ENCODE measurements at places on chromosomes 5 and 9.

DNA sequence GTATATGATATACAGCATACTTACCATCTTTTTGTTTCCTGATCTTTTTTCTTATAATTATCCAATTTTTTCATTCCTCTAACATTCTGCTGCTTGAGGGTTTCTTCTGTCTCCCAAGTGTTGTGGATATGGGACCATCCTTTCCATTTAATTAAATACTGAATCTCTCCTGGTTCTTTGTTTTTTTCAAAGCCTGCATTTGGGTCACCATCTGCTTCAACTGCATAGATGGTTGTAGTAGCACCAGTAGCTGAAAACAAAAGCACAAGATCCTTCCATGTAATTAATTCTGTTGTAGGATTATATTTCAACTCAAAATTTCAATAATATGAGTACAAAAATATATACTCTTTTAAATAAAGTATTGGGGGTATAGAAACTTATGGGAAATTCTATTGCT, 29.4 kb downstream of the CHD1 start:
- DNase-seq: no peak

GRCh38 chr9:98215271-98215670, 22.8 kb upstream of the CORO2A start:
- DNase-seq: no peak

DNA sequence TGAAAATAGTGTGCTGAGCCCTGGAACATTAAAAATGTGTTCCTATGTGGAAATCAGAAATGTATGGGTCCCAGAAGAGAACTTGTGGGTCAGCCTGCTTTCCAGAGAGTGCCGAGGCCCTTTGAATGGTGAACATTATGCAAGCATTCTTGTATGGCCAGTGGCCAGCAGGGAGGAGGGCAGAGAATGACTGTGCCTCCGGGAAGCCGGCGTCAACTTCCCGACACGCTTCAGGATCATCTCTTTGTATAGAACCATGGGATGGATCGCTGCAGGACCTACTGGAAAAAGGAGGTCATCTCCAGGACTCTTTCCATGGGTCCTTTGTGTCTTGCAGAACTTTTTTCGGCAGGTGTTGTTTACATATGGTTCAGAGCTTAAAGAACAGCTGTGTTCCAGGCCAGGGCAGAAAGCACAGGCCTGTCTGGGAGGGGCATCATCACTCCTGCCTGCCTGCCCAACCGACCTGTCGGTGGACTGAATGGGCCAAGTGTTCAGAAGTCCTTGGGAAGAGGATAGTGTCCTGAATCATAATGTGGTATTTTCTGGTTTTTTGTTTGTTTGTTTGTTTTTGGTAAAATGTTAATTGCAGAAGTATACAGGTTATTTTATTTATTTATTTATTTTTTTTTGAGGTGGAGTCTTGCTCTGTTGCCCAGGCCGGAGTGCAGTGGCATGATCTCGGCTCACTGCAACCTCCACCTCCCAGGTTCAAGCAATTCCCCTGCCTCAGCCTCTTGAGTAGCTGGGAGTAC, 9.0 kb downstream of the PRRC2B start:
- DNase-seq: no peak

- DNase-seq: no peak
These were observed 310.5 kb downstream of the PLK2 start for GRCh38 chr5:58149345-58149744.

- no peak for DNase-seq
These were observed 486.7 kb downstream of the EFNA5 start for GRCh38 chr5:107184066-107184465.

- DNase-seq: no peak
These were observed 539.5 kb downstream of the EBF1 start for GRCh38 chr5:158560170-158560569.

DNA sequence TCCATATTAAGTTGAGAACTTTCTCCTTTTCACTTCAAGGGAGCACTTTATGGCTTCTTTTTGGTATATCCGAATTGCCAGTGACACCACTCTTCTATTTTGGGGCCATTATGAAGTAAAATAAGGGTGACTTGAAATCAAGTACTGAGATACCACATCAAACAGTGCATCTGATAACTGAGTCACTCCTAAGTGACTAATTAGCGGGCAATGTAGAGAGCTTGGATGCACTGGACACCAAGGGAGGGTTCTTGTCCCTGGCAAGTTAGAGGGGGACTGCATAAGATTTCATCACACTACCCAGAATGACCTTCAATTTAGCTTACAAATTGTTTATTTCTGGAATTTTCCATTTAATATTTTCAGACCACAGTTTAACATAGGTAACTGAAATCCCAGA, 813.9 kb upstream of the CDH10 start:
- no peak for DNase-seq

GRCh38 chr5:171310212-171310818, 1.3 kb downstream of the TLX3 start:
- DNase-seq: no peak

- DNase-seq: no peak
These were observed 33.1 kb upstream of the AFAP1L1 start for GRCh38 chr5:149238540-149238939.

DNA sequence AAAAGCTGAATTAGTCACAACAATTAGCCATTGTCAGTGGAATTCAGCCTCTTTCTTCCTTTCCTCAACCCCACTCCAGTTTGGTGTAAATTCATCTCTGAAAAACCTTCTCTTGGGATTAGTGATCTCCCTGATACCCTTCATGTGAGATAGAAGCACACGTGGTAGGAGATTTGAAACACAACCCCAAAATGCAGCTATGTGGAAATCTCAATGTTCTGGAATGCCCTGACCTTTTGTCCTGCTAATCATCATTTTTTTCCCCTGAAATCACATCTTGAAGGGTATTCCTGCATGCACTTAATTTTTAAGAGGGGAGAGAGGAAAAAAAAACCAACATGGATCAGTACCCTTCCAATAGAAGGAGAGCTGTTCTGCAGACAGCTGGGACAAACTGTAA, 612.6 kb downstream of the EBF1 start:
- no peak for DNase-seq

DNA sequence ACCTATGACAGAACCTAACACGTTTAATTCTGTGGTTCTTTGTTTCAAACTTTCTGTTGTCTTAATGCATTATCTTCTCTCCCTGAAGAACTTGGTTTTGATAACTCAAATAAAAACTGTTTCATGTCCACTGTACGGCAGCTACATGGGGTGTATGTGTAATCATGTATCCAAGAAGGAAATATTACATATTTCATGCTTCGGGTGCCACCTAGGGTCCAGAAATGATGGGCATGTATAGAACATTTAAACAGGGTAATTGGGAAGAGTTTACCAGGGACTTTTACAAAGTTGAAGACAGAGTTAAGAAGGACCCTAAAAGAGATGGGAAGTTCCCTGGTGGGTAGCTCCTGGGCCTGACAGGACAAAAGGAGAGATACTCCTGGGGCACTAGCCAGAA, 291.3 kb downstream of the FBXL7 start:
- no peak for DNase-seq

DNA sequence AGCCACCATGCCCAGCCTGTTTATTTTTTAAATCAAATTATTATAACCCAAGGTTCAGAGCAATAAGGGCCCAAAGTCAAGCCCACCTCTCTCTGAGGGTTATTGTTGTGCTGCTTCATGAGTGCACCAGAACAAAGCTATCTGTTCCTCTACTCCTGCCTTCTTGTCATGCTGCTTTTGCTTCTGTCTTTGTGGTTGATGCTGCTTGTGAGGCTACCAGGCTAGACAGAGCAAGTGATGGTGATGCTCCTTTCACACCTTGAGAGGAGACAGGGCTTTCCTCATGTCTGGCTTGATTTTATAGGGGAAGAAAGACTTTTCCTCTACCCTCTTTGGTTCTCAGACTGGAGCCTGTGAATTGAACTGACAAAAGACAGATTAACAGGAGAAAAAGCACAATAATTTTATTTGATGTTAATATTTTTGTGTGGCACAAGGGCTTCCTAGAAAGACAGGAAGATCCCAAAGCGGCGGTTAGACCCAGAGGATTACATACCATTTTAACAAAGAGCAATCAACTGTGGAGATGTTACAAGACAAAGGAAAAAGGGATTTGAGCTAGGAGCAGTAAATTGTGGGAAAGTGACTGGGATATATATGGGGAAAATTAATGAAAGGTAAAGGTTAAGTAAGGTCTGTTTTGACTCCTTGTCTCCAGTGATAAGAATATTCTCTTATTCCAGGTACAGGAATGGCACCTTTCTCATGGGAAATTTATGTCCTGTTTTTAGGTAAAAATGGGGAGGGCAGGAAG, 4.4 kb upstream of the CD180 start:
- no peak for DNase-seq

DNA sequence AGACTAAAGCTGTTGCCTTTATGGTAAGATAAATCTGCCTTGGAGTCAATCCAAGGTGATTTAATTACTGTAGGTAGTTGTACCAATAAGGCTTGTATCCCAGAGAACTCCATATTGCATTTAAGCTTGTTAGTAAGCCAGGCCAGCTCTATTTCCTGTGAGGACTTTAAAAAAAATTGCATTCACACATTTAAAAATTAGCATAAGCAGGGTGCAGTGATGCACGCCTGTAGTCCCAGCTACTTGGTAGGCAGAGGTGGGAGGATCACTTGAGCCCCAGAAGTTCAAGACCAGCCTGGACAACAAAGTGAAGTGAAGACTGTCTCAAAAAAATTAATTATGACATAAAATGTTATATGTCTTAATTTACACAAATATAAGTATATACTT, 28.7 kb upstream of the ABL1 start:
- DNase-seq: no peak

DNA sequence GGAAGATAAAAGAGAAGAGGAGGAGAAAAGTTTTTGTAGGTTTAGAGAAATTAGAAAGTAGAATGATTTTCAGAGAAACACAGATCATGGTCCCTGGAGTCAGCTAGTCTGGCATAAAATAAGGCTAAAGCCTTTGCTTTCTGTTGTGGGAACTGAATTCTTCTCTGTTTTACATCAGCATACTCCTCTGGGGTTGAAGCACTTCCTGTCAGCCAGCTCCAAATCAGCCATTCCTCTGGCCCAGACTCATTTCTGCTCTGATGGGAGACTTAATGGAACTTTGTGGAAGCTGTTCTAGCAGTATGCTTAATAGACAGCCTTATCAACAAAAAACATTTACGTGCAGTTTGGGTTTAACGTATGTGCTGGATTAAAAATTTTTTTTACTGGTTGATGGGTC, 143.2 kb downstream of the HMHB1 start:
- no peak for DNase-seq

GRCh38 chr5:116178925-116179324, 94.1 kb downstream of the COMMD10 start:
- no peak for DNase-seq

DNA sequence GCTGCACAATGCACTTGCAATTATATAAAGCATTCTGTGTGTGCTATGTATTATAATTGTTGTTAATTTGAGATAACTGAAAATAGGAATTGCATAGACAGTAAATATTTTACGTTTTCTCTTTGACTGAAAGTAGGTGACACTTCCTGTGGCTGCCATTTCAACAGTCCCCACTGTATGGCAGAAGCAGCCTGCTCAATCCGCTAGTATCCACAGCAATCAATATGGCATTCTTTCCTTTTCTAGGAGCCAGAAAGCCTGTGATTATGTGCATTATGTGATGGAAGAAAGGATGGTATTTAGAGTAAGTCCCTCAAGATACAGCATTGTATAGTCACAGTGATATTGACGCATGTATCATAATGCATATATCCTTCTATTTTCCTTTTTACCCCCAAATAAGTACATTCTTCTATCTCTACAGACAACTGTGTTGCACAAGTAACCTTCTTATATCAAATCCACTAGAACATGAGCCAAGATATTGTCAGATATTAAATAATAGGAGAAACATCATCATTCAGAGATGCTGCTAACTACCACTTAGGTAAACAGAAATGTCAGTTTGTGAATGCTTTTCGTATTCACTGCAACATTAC, 59.7 kb downstream of the CARTPT start:
- DNase-seq: no peak

DNA sequence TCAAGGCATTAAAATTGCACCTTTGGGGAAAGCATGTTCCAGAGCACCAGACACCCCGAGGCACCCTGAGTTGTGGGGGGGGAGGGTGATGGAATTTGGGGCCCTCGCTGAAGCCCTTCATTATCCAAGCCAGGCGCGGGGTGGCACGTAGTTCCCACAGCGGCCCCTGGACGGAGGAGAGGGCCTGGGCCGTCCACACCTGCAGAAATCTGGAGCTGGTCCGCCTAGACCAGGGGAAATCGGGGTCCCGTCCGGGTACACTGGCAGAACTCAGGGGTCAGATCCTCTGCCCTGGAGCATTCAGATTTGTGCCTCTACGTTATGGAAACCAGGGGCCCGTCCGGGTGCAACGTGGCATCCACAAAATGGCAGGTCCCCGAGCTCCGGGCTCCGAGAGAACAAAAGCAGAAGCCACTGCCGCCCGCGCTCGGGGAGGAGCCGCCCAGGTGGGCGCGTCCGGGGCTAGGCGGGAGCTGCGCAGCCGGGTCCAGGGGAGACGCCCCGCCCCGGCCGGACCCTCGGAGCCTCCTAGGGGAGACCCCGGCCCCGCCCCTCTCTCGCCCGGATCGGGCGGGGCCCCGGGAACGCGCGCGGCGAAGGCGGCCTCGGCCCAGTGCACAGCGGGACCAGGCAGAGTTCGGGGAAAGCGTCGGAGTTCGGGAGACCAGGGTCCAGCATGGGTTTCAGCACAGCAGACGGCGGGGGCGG, at the start of gene PLEKHG4B:
PLEKHG4B (plus strand) TSS at position 613 of the 708 bp plus-strand sequence; CDS start at position 677, 64 bp downstream.
- no peak for DNase-seq

- no peak for DNase-seq
These were observed 42.2 kb downstream of the PTTG1 start for GRCh38 chr5:160463740-160464465.

DNA sequence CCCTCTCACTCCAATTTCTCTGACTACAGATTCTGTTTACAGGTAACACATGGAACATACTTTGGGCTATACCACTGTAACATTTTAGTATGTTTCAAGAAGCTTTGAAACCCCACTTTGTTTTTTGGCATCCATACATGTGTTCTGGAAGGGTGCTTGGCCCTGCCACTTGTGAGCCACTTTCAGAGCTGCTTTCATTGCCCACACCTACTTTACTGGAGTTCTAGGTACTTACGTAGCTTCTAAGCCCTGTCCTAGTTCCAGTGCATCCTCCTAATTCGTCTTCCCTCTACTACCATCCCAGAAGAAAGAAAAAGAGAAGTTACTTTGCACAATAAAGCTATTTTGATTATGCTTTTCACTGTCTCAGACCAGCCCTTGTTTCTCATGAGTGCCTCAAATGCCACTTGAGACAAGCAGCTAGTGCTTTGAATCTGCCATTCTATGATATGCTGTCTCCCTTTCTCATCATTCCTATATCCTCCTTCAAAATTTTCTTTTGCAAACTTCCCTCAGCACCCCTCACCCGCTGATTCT, 26.5 kb upstream of the C5orf47 start:
- no peak for DNase-seq
